HCEC 1CT (cell line): ENCODE measurements at places on chromosomes 12 and 14.

DNA sequence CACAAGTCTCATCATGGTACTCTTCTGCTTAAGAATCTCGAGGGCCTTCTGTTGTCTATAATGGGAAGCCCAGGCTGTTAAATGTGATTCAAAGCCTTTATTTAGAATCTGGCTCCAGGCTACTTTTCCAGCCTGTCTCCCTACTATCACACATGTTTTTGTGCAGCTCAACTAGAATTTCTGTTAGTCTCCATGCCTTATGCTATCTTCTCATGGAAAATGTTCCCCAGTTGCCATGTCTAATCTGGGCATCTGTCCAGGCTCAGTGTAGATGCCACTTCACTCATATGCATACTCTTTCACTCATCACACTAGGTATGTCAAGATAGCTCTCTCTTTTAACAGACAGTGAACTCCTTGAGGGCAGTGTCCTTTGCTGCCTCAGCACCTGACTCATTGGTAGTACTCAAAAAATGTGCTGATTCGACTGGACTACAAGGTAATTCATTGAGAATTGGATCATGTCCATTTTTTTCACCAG is 145.3 kb downstream of the TTLL5 start:
- no peak for DNase-seq

- peak; percentile 84 for DNase-seq
Measured at GRCh38 chr12:57129889-57130288, 1.6 kb downstream of the LRP1 start.

GRCh38 chr14:38042322-38042721 is 165.4 kb upstream of the SSTR1 start:
- peak; percentile 76 for DNase-seq

DNA sequence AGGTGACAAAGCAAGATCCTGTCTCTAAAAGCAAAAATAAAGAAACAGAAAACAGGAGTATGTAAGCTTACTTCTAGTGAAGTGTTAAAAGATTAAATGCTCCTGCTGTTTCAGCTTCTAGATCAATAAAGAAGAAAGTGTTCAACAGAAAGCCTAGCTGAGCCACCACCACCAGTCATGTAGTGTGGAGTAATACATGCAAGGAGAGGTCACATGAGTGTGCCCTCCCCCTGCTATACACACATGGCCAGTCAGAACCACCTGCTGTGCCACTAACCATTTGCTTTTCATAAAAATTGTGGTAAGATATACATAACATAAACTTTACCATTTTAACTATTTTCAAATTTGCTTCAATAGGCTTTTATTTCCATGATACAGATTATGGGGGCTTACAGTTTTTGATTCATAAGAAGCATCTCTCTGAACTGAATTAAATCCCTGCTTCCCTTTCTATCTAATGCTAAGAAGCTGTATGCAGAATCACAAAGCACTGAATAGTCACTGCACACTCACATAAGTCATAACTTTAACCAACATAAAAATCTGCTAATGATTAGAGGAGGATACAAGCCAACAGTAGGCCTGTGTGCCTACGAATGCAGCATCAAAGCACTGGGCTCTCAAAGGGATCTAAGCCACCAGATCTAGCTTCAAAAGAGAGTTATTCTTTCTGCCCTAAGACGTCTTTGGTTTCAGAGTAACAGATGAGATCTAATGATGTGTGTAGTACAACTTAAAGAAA is 515.5 kb downstream of the C12orf50 start:
- no peak for DNase-seq

GRCh38 chr12:101670007-101670671 is 27.3 kb upstream of the CHPT1 start:
- peak; percentile 64 for DNase-seq

DNA sequence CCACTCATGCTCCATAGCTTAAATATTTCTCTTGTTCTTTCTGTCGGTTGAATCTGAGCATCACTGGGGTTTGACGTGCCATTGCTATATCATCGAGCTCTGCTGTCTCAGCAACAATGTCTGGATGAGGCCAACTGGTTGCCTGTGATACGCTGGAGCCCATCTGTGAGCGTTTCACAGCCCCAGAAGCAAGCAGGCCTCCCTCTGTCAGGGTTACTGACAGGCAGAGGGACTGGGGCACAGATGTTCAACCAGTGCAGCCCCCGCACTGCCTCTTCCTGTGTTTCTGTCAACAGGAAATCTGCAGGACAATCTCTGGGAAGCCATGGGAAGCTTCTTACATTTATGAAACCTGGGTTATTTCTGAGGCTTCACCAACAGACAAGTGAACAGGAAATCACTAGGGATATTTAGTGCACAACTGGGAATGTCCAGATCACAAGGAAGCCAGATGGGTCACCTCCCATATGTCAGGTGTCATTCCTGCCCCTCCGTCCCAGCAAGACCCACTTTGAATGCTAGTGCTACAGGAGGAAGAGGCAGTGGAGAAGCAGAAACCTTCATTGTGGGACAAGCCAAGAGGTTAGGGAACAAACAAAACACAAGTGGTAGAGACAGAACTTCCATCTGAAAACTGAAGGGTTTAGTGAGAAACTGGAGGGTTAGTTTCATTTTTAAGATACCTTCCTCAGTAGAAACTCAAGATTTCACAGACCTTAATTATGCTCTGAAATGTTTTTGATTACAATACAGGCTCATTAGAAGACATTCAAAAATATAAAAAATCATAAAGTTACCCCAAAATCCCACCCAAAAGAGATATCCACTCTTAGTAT is 24.1 kb downstream of the DMAC2L start:
- peak; percentile 27 for DNase-seq

DNA sequence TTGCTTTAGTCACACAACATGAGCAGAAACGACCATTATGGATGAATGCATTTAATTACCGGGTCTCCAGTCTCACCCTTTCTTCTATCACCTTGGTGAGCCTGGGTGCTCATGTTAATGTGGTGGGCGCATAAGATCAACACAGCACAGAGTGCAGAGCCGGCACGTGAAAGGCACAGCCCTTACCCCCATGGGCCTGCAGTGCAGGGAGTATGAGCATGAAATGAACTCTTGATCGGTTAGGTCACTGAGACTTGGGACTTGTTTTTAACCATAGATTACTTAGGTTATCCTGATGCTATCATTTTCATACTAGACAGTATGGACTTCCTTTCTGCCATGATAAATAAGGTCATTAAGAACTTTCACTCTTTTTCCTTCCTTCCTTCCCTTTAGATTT is 156.8 kb downstream of the CRADD start:
- DNase-seq, result no peak

- peak; percentile 62 for DNase-seq
Measured at GRCh38 chr14:29282169-29282568, 515.6 kb downstream of the FOXG1 start.

DNA sequence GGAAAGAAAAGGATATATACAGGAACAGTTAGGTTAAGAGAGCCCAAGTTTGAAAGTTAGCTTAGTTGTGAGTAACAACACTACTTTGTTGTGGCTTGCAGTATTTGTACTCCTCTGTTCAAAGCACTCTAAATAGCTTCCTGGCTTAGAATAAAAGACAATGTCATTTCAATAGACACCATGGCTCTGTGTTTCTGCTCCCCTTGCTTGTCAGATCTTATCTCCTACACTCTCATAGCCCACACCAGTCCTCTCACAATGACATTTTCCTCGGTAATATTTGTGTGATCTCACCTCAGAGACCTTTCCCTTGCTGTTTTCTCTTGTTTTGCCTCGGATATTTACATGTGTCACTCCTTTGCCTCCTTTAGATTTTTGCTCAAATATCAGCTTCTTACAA is 418.4 kb downstream of the MDGA2 start:
- DNase-seq, result no peak

DNA sequence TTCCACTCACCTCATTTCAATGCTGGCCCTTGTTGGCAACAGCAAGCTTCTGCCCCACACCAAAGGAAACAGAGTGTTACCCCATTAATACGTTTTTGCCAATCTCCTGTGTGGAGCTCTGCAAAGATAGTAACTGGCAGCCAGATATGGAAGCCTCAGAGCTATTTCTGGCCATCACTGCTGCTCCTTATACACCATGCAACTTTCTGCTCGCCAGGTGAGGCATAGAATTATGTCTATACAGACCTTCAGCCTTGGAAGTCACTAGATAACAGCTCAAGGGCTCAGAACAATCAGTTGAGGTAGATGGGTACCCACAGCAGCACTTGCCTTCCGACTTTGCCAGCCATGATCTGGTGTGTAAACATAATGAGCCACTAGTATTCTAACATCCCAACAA is 214.8 kb upstream of the ALG10B start:
- DNase-seq, result no peak

GRCh38 chr14:58746701-58747100 is 108.9 kb downstream of the DACT1 start:
- DNase-seq, result peak; percentile 24

DNA sequence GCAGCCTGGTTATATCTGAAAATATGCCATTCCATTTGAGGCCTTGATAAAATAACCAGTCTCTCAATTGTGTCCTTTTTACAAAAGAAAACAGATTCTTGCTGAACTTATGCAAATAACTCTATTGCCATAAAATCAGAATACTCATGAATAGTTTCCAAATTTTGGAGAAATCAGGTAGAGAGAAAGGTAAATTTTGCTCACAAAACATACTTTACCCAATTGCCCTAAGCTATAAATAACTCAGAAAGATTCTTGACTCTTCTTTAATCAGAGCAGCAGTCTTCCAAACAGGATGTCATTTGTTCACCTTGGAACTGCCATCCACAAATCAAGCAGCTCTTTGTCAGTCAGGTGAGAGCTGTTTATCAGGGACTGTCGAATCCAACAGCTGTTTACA is 12.6 kb downstream of the ZNF26 start:
- no peak for DNase-seq

GRCh38 chr12:1444142-1444516 is 150.3 kb downstream of the FBXL14 start:
- DNase-seq, result peak; percentile 23

DNA sequence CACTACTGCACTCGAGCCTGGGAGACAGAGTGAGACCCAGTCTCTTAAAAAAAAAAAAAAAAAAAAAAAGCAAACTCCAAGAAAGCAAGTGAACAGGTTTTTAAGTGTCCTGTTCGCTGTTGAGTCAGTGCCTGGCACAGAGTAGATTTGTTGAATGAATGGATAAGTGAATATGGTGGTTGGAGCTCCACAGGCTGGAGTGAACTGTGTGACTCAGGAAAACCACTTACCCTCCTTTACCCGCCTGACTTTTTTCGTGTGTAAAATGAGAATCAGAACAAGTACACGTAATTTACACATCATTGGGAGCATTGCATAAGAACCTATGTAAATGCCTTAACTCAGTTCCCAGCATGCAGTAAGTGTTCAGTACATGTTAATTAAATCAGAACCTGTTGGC is 24.0 kb upstream of the ESRRB start:
- no peak for DNase-seq

- DNase-seq, result no peak
Measured at GRCh38 chr14:87705439-87705896, 287.5 kb downstream of the GALC start.

DNA sequence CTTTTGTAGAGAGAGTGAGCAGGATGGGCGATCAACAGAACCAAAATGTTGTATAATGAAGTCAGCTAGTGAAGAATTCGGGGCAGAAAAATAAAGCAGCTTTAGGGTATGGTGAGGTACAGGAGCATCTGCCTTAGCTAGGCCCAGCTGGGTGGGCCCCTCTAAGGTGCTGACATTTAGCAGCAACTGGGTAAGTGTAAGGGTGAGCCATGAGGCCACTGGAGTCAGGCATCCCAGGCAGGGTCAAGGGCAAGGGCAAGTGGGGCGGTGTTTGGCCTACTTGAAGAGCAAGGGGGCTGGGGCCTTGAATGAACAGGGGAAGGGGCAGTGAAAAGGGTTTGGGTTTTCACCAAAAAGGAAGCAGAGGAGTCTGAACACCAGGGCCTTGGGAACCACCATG is 583.6 kb downstream of the BCL11B start:
- no peak for DNase-seq

DNA sequence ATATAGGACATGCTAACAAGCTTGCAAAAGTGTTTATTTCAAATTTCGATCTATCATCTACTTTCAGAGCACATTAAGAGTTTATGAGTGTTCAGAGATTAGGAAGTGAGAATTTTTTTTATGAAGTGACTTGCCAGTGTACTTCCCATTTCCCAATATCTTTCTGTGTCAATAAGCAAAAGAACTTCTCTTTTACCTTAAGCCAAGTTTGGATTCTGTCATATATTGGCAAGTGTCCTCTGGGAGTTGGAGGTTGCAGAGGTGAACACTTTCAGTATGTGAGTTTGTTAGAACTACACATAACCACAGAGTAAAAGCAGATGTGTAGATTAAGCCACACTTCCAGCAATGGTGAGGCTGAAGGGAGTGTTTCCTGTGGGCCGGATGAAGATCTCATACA is 16.6 kb upstream of the KLRF1 start:
- no peak for DNase-seq

DNA sequence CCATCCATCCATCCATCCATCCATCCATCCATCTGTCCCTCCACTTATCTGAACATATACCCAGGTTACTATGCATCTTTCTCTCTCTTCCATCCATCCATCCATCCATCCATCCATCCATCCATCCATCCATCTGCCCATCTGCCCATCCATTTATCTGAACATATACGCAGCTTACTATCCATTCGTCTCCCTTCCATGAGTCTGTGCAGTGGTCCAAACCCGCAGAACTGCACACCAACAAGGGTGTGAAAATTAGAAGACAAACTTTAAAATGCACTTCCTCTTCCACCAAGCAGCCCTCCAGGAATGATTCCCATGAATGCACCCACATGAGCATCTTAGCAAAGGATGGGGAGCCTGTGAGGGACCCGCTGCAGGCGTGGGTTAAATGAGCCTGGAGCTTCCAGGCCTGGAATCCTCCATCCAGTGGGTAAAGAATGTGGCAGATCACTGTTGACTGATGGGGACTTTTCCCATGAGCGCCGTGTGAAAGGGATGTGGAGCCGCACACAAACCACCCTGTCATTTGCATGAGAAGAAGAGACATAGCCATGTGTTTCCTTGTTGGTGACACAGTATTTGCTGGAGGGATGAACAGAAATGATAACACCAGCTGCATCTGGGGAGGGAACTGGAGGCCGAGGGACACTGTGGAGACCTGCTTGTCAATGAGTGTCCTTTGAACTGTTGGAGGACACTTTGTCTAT is 376.6 kb downstream of the ADGRD1 start:
- DNase-seq, result no peak

- no peak for DNase-seq
Measured at GRCh38 chr12:43883748-43884147, 47.9 kb downstream of the TMEM117 start.

- DNase-seq, result peak; percentile 59
Measured at GRCh38 chr14:30608533-30609006, 13.5 kb upstream of the SCFD1 start.

GRCh38 chr12:84506282-84506681 is 406.3 kb downstream of the SLC6A15 start:
- DNase-seq, result no peak
